ENCODE measurements at places on chromosomes 2 and 18.

DNA sequence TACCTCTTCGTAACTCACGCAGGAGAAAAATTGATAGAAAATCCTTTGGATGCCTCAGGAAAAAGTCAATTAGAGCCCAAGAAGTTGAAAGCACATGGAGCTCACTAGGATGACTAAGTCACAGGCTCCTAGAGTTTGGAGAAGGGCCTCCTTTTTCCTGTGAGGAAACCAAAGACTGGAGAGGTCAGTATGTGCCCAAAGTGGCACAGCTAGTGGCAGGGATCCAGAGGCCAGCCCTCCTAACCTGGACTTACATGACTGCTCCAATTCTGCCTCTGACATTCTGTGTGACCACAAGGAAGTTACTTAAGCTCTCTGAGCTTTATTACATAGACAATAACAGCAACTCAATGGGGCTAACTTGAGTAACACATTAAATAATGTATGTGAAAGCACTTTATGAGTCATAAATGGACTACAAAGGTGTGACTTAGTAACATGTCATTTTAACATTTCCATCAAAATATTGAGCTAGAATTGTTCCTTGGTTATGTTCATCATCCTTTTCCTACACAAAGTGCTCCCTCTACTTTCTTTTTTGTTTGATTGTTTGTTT, 91.6 kb downstream of the DHRS9 start:
- no peak for DNase-seq

DNA sequence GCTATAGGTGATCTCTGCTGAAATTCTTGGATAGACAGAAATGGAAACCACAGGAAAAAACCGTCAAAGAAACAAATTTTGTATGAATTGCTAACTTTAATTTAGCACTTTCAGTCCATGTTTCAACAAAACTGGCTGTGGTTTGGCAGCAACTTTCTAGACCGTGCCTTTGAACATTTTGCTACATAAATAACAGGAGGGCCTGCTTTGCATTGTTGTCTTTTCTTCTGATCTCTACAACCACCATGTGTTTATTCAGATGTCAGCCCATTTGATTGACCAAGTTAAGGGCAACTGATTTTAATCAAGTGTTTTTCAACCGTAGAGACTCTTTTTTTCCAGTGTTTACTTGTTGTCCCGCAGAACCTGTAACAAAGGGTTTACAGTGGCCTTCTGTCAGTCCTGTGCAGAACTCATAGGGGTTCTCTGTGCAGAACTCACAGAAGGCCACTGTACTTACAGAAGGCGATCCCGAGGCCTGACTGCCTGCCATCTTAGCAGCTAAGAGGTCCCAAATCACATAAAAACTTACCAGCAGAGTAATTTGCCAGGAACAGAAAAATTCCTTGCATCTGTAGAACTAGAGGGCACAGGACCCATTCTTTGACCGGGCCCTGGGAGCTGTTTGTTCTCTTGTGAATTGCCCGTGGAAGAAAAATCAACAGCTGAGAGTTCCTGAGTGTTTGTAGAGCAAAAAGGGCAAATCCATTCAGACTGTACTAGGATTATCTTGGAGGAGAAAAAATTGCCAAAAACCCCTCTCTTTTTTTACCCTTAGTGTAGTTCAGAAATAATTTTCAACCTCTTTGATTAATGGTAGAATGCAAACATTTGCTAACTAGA, 120.6 kb downstream of the PRKRA start:
- DNase-seq: no peak

GRCh38 chr2:4175343-4175742, 472.0 kb downstream of the DCDC2C start:
- no peak for DNase-seq

DNA sequence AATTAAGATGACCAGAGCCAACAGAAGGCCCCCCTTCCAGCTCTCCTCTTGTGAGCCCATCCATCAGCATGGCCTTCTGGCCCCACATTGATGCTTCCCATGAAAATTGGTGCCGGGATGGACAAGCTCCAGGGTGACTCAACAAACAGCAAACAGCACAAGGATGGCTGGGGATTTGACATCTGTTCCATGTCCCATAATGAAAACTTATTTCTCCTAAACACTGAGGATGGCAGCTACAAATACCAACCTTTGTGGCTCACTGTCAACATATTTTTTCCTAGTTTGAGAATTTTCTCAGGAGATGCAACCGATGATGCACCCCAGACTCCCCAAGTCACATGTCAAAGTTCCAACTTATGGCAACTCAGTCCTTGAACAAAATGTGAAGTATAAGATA, 169.6 kb upstream of the SIX2 start:
- DNase-seq: no peak

DNA sequence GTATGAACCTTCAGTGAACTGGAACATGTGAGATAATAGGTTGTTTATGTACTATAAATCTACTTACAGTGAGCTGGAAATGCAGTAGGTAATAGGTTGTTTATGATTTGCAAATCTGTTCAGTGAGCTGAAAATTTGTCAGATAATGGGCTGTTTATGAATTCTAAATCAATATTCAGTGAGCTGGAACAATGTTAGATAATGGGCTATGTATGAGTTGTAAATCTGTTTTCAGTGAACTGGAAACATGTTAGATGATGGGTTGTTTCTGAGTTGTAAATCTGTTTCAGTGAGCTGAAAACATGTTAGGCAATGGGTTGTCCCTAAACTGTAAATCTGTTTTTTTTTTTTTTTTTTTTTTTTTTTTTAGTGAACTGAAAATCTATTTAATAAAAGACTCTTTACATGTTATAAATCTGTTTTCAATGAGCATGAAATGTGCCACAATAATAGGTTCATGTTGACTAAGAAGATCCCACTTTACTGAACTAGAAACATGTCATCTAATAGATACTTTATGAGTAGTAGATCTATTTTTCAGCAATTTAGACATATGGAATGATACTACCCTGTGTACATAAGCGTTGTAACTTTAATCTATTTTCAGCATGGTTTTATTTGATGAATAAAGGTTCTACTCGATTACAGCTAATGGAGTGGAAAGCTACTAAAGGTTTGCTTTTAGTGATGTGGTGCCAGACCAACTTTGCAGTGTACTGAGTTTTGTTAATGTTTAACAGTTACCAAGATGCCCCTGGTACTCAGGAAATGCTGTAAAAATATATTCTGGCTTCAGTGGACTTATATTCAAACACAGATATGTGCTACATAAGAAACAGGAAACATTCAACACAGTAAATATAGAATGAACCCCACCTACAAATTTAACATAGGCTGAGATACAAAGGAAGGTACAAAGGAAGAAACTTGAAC, 1471.8 kb downstream of the LRP1B start:
- no peak for DNase-seq

Data from stimulated activated CD8-positive, alpha-beta memory T cell treated with anti-CD3 and anti-CD28 coated beads, Interleukin-4, amount 100 ng/mL, for 24 hours (primary cell).